ENCODE measurements at places on chromosomes 2 and 18.

DNA sequence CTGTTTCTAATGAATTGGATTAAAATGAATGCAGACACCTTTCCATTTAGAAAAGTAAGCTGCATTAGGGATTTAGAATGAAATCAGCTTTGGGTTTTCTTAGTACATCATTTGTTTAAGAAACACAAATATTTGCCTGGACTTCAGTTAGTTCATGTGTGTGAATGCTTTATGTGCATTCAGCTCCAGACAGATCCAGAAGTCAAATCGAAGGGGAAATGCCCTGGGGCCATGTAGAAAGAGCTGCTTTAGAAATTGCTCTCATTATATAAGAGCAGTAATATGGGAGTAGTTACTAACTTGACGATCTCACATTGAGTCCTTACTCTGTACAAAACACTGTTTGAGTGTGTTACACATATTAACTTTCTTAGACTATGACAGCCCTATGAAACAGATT is 88.0 kb upstream of the TTC39C start:
- no peak for DNase-seq

GRCh38 chr18:9876867-9877654 is 8.7 kb upstream of the TXNDC2 start:
- no peak for DNase-seq

DNA sequence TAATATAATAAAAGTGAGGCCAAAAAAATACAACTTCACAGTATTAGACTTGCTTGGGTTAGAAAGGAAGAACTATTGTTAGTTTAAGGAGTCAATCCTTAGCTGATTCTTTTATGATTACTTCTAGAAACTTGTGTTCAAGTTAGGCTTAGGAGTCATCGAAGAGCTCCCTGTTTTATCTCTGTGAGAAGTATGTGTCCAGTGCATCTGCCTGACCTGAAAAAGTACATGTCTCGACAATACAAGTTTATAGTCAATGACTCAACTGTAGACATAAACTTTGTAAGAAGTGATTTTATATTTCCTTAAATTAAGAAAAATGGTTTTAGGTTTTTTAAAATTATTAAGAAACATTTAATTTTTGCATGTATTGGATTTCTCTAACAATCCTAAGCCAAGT is 571.2 kb downstream of the ZEB2 start:
- no peak for DNase-seq

- no peak for DNase-seq
Observed at GRCh38 chr18:44601447-44601846, 79.2 kb upstream of the SETBP1 start.

DNA sequence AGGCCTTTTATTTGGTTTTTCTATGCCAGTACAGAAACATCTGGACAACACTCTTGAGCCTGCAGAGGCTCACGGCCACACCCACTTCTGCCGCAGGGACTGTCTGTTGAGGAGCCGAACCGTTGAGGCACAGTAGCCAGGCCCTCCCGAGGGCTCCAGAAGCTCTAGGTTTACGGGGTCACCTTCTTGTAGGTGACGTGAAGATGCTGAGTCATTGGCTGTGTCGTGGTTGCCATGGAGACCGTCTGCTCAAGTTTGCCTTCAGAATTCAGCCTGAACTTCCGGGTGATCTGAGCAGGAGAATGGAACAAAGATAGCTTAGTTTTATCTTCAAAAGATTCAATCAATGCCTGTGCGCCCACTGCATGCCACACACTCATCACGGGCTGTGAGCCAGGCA is 25.9 kb downstream of the BOK start:
- no peak for DNase-seq

DNA sequence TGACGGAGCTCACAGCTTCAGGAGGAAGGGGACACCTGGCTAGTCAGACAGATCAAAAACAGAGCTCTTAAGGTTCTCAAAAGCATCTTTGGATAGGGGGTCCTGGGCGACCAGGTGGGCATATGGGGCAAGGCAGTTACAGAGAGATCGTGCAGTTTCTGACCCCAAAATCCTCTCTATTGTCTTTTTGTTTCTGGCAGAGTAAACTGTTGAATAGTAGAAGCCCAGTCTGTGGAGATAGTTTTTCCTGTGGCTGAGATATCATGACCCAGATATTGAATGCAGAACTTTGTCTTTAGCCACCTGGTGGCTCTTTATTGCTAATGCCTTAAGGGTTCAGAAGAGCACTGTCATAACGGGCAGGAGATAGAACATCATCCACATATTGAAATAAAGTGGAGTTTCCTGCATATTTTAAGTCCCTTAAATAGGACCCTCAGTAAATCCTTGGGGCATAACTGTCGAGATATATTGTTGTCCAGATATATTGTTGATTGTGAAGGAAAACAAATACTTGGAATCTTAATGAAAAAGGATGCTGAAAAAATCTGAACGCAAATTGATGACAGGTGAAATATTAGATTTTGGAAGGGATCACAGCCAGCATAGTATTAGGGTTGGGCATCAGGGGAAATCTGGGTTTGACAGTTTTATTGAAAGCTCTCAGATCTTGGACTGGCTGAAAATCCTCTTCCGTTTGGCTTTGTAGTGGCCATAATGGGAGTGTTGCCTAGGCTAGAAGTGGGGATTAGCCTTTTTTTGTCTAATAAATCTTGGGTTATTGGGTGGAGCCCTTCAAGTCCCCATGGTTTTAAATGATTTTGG is 14.1 kb upstream of the ZDBF2 start:
- no peak for DNase-seq

DNA sequence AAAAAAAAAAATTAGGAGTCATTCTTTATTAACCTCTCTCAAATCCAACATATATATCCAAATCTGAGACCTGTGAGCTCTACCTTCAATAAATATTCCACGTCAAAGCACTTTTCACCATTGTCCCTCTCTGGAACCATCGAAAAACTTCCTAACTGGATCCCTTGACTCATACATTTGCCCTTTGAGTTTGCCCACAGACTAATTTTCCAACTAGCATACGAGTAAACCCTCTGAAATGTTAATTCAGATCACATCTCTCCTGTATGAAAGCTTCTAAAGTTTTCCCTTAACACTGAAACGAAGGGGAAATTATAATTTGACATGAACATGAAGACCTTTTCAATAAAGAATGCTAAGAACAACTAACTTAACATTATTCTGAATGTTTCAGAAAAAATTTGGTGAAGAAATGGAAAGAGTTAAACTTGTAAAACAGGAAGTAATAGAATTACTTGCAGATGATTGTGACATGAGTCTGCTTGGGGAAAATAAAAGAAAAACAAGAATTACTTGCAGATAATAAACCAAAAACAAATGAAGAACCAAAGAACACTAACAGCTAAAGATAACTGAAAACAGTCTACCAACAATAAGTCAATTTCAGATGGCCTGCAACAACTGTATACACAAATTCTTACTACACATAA is 110.6 kb downstream of the C2orf74 start:
- no peak for DNase-seq

- DNase-seq: no peak
Observed at GRCh38 chr2:241619597-241620418, 17.1 kb downstream of the THAP4 start.

GRCh38 chr2:171469176-171469575 is 35.1 kb downstream of the DCAF17 start:
- no peak for DNase-seq

GRCh38 chr18:68494802-68495581 is 219.9 kb downstream of the TMX3 start:
- DNase-seq: no peak

Data from activated CD8-positive, alpha-beta memory T cell treated with anti-CD3 and anti-CD28 coated beads for 24 hours (primary cell).